ENCODE measurements at places on chromosomes 6 and 20.
A peak's percentile ranks its signal among the peaks of the same experiment; 100 is the strongest.

DNA sequence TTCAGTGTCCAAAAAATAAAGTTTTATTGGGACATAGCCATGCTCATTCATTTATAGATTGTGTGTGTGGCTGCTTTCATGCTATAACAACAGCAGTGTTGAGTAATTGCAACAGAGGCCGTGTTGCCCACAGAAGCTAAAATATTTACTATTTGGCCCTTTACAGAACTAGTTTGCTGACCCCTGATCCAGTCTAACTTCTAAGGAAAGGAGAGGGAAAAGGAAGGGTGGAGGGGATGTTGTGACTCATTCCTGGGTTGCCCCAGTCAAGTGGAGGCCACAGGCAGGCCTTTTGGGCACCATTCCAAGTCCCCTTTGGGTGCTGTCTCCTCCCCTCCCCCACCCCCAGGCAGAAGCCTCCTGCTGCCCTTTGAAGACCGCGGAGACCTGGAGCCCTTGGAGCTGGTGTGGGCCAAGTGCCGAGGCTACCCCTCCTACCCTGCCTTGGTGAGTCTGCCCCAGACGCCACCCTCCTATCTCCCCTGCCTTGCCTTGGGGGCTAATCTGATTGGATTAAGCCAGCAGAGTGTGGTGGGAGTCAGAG is 28.4 kb downstream of the BRPF3 start:
- DNase-seq = no peak
- peaks cover 30% of the 10 kb centered on the region for H3K4me1 ChIP-seq
- no peak overlapping the region for H3K27ac ChIP-seq
- no peak overlapping the region for H3K4me3 ChIP-seq
- H3K36me3 ChIP-seq = peaks cover 38% of the 10 kb centered on the region

DNA sequence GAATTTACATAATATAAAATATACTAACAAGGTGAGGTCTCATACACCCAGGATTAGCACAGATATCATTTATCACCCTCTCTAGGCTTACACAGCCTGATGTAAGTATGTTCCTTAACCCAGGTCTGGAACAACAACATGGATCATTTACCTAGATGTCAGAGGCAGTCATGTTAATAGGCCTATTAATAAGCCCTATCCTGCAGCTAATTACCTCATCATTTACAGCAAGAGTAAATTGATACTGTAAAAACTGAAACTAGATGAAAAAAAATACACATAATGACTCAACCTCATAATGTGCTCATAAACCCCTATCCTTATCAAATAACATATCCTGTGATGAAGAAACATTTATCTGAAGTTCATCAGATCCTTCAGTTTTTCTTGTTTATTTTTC is 334.3 kb upstream of the MANEA start:
- no peak for DNase-seq
- no peaks in the 10 kb centered on the region for H3K36me3 ChIP-seq
- H3K4me1 ChIP-seq = no peaks in the 10 kb centered on the region
- no peak overlapping the region for H3K27ac ChIP-seq
- H3K27me3 ChIP-seq = no peaks in the 10 kb centered on the region

- H3K27ac ChIP-seq = no peak overlapping the region
- H3K4me1 ChIP-seq = peaks cover 4% of the 10 kb centered on the region
- H3K36me3 ChIP-seq = no peaks in the 10 kb centered on the region
- DNase-seq = no peak
These were observed 122.2 kb upstream of the TNFAIP3 start for GRCh38 chr6:137744877-137745276.

DNA sequence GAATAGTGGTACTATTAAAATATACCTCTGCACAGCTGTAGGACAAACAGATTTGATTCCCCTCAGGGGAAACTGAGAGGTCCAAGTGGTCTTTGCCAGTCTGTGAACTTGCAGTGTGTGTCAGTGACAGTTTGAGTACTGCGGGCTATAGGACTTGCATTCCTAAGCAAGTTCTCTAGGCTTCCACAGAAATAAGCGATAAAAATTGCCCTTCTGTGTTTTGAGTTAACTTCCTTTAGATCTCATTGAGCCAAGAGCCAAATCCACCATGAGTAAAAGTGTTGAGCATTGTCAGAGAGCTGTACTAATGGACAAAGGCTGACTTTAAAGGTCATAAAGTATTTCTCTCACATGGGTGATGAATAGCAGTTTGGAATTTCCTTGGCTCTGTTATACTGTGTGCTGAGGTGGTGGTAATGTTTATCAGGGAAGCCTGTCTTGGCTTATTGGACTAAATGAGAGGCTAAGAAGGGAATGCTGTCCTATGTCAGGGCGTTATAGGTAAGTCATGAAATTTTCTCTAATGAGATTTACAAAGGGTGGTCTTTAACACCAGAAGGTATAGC is 122.6 kb upstream of the MAP3K7 start:
- H3K36me3 ChIP-seq = no peaks in the 10 kb centered on the region
- no peaks in the 10 kb centered on the region for H3K27me3 ChIP-seq
- H3K27ac ChIP-seq = no peak overlapping the region
- DNase-seq = no peak

GRCh38 chr6:36204068-36204753 is 7.7 kb downstream of the BRPF3 start:
- H3K4me1 ChIP-seq = peaks cover 46% of the 10 kb centered on the region

GRCh38 chr6:137494988-137495702 is 951 bp upstream of the OLIG3 start:
- peaks cover 38% of the 10 kb centered on the region for H3K27me3 ChIP-seq
- peaks cover 58% of the 10 kb centered on the region for H3K4me1 ChIP-seq
- no peak overlapping the region for H3K27ac ChIP-seq
- no peak for DNase-seq
- H3K4me3 ChIP-seq = no peak overlapping the region
- no peaks in the 10 kb centered on the region for H3K36me3 ChIP-seq

- no peak overlapping the region for H3K4me3 ChIP-seq
- no peak for DNase-seq
- H3K27me3 ChIP-seq = no peaks in the 10 kb centered on the region
- no peak overlapping the region for H3K27ac ChIP-seq
- no peaks in the 10 kb centered on the region for H3K36me3 ChIP-seq
These were observed 174.7 kb downstream of the DHX35 start for GRCh38 chr20:39136798-39137197.

DNA sequence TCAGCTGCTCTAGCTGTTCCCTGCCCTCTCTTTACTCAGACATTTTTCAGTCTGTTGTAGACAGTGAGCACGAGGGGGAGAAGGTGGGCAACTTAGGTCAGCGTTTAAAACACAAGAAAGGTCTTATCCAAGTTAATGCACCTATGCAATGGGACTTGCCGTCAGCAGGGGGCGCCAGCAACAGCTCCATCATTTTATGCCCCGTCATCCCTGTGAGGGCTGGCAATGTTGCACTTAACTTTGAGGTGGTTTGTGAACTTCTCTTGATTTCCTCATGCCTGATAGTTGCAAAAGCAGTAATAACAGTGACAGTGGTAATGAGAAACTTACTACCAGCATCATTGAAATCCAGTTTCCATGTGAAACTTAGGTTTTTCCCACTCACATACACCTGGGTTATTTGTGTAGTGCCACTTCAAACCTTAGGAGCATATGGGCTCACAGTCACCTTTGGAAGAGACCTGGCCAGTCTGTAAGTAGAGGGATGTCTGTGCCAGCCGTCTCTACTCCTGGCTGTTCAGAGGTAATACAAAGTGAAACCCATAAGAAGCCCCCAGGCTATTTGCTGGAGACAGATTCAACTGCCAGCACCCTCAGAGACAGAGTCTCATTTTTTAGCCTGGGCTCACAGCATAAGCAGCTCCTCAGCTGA is 44.9 kb upstream of the ID1 start:
- peak; percentile 73 for DNase-seq
- H3K27me3 ChIP-seq = no peaks in the 10 kb centered on the region
- peaks cover 38% of the 10 kb centered on the region for H3K4me1 ChIP-seq
- no peak overlapping the region for H3K4me3 ChIP-seq
- peak overlapping the region; percentile 76 for H3K27ac ChIP-seq

GRCh38 chr6:79127660-79128059 is 49.6 kb upstream of the PHIP start:
- H3K27me3 ChIP-seq = no peaks in the 10 kb centered on the region
- H3K4me3 ChIP-seq = no peak overlapping the region
- no peaks in the 10 kb centered on the region for H3K4me1 ChIP-seq

GRCh38 chr6:63560801-63561287 is 11.4 kb upstream of the LOC128125822 start:
- H3K4me3 ChIP-seq = no peak overlapping the region
- H3K4me1 ChIP-seq = peaks cover 6% of the 10 kb centered on the region
- no peaks in the 10 kb centered on the region for H3K27me3 ChIP-seq
- peak overlapping the region; percentile 57 for H3K27ac ChIP-seq
- peak; percentile 32 for DNase-seq

DNA sequence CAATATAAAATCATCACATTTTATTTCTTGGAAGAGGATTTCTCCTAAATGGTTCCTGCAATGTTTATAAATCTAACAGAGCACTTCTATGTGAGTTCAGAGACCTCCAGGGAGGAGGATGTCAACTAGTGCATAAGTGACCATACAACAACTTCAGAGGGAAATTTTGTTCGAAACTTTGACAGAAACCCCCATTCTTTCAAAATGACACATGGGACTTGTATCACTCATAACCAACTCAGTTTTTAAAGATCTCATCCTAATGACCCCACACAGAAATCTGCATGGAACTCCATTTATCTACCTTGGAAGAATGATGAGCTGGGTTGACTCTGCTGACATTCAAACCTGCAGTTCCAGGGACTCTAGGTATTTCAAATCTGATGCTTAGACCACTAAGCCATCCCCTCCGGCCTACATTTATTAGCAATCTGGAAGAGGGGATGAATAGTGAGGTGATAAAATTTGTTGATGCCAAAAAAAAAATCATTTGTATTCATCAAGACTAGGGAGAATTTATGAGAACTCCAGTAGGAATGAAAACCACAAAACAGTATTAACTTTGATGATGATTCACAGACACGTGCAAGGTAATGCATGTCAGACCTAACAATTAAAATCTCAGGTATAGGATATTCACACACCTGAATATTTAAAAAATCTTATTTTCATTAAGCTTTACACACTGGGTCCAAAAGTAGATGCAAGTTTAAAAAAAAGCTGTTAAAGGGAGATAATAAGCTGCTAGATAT is 153.0 kb downstream of the REV3L start:
- no peak overlapping the region for H3K27ac ChIP-seq
- no peak for DNase-seq
- H3K36me3 ChIP-seq = peaks cover 80% of the 10 kb centered on the region
- H3K27me3 ChIP-seq = no peaks in the 10 kb centered on the region
- no peak overlapping the region for H3K4me3 ChIP-seq
- H3K4me1 ChIP-seq = no peaks in the 10 kb centered on the region

GRCh38 chr20:21103582-21104465 is 2.3 kb downstream of the LINC00237 start:
- no peak for DNase-seq
- H3K27ac ChIP-seq = no peak overlapping the region
- no peak overlapping the region for H3K4me3 ChIP-seq
- no peaks in the 10 kb centered on the region for H3K36me3 ChIP-seq
- peaks cover 89% of the 10 kb centered on the region for H3K27me3 ChIP-seq

- no peaks in the 10 kb centered on the region for H3K4me1 ChIP-seq
- H3K36me3 ChIP-seq = no peaks in the 10 kb centered on the region
- H3K27me3 ChIP-seq = no peaks in the 10 kb centered on the region
- no peak overlapping the region for H3K27ac ChIP-seq
- no peak for DNase-seq
These were observed 231.6 kb downstream of the LRFN2 start for GRCh38 chr6:40355532-40355931.

DNA sequence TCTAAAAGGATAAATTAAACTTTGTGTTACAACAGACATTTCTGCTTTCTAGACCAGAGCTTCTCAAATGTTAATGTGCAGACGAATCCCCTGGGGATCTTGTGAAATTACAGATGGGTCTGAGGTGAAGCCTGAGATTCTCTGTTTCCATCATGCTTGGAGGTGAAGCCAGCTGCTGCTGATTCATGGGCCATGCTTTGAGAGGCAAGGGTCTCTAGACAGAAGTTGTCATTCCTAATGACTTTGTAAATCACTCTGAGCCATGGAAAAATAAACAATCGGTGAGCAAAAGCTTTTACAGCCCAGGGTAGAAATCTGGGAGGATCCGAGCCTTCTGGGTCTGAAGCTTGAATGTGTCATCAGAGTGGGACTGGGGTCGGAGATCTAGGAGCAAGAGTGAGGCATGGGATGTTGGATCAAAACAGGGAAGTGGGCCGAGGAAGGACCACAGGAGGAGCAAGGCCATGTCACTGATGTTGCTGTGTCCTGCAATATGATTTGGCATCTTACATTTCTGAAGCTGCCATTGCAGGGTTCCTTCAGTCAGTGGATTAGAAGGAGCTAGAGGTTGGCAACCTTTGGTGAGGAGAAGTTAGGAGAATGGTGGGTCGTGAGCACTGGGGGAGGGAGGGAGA is 77.3 kb downstream of the TRMT11 start:
- H3K27ac ChIP-seq = peak overlapping the region; percentile 52
- no peak overlapping the region for H3K4me3 ChIP-seq
- H3K27me3 ChIP-seq = no peaks in the 10 kb centered on the region
- peaks cover 10% of the 10 kb centered on the region for H3K36me3 ChIP-seq

Data from stomach (tissue), 19 donors.